ENCODE measurements at places on chromosomes 2 and 18.

- no peak for DNase-seq
These were observed 96.0 kb downstream of the TNS1 start for GRCh38 chr2:217906798-217907197.

- no peak for DNase-seq
These were observed 55.0 kb upstream of the CTDP1 start for GRCh38 chr18:79624356-79625170.

DNA sequence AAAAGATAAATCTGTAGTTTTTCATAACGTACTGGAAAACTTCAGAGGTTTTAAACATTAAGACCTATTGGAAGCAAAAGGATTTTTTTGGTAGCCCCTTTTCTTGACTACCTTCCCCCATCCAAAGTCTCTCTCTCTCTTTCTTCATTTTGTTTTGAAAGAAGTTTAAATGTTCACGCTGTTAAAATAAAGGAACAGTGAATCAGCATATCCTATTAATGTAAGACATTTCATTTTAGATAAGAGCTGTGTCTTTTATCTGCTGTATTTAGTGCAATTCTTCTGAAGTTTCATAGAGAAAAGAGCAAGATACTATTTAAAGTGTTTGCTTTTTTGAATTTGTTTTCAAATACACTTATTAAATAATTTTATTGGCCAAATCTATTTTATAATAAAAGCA, 205.5 kb upstream of the POU3F3 start:
- DNase-seq: no peak

GRCh38 chr2:23469142-23469540, 84.2 kb downstream of the KLHL29 start:
- DNase-seq: no peak

DNA sequence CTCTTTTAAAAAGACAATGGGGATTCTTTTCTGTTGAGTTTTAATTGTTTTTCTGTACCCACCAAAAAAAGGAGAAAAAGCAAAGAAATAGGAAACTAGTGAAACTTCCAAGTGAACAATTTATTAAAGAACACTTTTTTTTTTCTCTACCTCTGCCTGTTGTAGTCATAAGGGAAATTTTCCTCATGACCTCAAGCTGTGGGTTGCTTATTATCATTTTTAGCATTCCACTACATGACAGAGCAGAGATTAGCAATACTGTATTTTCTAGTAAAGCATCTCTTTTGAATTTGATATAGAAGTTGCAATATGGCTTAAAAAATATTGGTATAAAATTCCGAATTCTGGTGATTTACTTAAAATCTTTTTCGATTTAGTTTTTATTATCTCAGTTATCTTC, 87.9 kb upstream of the LRRTM1 start:
- DNase-seq: no peak

GRCh38 chr18:72940509-72940908, 72.7 kb upstream of the NETO1 start:
- no peak for DNase-seq

- DNase-seq: no peak
These were observed 61.5 kb downstream of the AGAP1 start for GRCh38 chr2:235555371-235555770.

- no peak for DNase-seq
These were observed 268.2 kb upstream of the SESTD1 start for GRCh38 chr2:179532863-179533278.

GRCh38 chr2:17757321-17757720, 3.4 kb downstream of the GEN1 start:
- no peak for DNase-seq

DNA sequence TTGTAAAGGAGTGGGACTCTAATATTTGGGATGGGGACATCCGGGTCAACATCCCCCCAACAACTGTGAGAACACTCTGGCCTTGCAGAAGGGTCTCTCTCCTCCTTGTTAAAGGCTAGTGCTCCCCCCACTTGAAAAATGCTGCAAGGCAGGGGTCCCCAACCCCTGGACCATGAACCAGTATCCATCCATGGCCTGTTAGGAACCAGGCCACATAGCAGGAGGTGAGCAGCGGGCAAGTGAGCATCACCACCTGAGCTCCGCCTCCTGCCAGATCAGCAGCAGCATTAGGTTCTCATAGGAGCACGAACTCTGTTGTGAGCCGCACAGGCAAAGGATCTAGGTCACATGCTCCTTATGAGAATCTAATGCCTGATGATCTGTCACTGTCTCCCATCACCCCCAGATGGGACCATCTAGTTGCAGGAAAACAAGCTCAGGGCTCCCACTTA, 243.9 kb upstream of the ID2 start:
- no peak for DNase-seq
